Bronchial epithelial cell (primary cell): ENCODE measurements at places on chromosomes 16 and 17. TPM values are rescaled to one million over a fixed set of nuclear protein-coding genes. Genes with fewer than 3 reads are reported as not detected.

GRCh38 chr16:87062569-87063442 is 254.4 kb downstream of the C16orf95 start:
- DNase-seq: peak; percentile 27

Gene KRTAP9-2
- total RNA-seq: not detected in 2 replicates

- no peak for DNase-seq
Observed at GRCh38 chr17:36118477-36119353, 15.1 kb downstream of the CCL4 start.

Gene SECTM1
- total RNA-seq: 1.3 and 3.7 TPM in 2 replicates

DNA sequence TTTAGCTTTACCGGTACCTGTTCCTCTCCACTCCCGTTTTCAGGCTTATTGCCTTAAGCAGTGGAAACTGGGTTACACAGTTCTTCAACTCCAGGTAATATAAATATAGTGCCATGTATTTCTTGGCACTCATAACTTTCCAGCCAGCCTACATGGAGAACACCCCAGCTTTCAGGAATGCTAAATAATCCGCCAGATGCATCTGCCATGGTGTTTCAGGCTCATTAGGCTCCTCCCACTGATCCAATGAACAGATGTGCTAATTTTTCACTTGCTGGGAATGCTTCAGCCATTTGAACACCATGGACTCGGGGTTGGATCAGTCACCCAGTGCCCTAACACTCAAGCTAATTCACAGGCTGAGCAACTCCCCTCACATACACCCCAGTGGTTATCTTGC is 4.6 kb downstream of the ANKFN1 start:
- no peak for DNase-seq

Gene ERI2
- 16.6 and 25.6 TPM in 2 replicates for total RNA-seq
